ENCODE measurements at places on chromosomes 4 and X.

DNA sequence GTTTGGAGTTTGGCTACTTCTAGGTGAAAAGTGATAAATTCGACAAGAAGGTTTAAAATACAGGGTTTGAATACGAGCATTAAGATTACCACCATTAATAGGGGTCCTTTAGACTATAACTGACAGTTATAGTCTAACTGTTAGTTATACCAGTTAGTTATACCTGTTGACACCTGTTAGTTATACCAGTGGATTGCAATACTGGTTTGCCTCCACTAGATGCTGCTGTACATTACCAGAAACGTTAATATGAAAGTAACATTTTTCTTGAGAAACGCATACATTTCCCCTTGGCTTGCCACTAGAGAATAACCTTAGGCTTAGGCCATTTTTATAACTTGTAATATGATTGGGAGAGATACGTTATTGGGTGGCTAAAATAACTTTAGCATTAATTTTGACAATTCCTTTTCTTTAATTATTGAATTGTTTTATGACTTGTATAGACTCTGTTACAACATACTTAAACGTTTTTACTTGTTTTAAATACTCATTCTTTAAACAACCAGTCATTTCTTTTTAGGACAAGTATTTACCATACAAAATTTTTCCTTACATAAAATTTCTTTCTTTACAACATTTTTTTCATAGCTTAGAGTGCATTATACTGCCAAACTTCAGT, 911.2 kb downstream of the FSTL5 start:
- no peak for DNase-seq

GRCh38 chr4:10696253-10696652, 11.7 kb upstream of the CLNK start:
- no peak for DNase-seq

DNA sequence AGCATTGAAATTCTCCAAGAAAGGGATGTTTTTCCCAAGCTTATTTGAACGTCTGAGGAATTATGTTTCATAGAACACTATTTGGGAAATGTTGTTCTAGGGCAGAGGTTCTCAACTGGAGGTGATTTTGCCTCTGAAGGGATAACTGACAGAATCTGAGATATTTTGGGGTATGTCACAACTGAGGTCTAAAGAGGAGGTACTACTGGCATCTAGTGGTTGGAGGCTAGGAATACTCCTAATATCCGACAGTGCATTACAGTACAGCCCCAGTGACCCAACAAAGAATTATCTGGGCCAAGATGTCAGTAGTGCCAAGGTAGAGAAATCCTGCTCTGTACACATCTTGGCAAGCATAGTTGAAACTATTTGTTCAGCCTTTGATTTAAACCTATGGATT, 6.4 kb downstream of the HSPA4L start:
- no peak for DNase-seq

DNA sequence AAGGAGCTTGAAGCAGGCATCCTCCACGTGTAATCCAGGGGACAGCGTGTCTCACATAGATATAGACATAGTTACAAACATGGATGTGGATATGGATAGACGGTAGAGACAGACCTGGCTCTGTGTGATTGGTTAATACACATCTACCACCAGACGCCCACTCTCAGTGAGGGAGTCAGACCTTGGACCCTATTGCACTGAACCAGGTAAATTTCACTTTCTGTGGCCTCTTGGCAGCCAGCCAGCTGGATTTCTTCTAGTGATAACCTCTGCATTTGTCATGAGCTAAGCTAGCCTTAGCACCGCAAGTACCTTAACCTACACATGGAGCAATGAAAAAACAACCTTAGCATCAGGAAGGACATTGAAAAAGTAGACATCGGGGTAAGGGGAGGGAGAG, 79.2 kb upstream of the ACSL4 start:
- DNase-seq: no peak

GRCh38 chrX:72713130-72713529, 976 bp downstream of the PHKA1 start:
- DNase-seq: no peak

DNA sequence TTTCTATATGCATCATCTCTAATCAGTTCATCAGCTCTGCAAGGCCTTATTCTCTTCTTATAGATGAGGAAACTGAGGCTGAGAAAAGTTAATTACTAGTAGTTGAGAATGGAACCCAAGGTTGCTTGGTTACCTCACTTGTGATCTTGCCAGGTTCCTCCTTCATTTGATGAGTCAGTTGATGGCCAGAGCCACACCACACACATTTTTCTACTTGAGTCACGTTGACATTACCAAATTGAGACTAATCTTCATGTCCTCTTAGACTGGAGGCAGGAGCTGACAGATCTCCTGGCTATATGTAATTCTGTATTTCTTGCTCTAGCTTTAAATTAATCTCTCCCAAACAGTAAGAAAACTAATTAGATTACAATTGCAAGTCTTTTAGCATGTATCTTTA, 428.4 kb downstream of the AFF2 start:
- DNase-seq: no peak

DNA sequence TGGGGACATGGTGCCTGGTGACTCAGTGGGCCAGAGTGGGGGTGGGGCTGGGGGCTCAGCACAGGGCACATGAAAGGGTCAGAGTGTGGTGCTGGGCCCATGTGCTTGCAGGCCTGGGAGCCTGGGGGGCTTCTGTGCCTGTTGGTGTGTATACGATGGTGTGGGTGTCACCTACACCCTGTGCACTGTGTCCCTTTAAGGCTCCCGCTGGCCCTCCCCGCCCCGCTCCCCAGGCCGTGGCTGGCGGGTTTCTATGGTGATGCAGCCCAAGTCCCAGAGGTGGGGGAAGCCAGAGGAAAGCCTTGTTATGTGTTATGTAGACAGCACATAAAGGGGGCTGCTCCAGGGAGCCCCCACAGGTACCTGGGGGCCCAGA, 5.5 kb downstream of the L1CAM start:
- no peak for DNase-seq

- no peak for DNase-seq
These were observed 2.8 kb upstream of the CPLX1 start for GRCh38 chr4:828641-829271.

DNA sequence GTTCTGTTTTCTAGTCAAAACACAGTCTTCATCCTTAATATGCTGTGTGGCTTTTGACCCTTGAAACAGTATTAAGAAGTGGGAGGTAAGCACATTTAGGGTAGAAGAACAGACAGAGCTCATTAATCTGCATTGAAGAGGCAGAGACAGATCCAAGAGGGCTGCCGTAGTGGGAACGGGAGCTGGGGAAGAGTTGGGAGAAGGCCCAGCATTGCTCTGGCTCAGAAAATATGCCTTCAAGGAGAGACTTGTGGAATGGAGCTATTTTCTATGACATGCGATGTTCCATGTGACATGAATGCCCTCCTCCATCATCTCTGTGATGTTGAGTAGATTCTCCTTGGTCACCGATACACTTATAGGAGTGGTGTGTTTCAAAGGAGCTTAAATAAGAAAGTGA, 273.3 kb upstream of the BOD1L1 start:
- no peak for DNase-seq

DNA sequence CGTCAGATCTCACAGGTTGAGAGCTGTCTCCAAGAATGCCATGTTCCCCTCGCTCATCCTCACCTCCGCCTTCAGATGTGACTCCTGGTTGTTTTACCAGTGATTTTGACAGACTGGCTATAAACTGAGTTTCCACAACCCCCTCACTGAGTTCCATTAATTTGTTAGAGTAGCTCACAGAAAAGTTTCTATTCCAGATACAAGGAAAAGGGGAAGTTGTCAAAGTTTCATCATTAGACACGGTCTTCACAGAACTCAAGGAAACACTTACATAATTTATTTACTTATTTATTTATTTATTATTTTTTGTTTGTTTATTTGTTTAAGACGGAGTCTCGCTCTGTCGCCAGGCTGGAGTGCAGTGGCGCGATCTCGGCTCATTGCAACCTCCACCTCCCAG, 55.7 kb upstream of the IQSEC2 start:
- DNase-seq: no peak

- DNase-seq: no peak
These were observed 47.8 kb downstream of the NIPAL1 start for GRCh38 chr4:48064349-48064748.

DNA sequence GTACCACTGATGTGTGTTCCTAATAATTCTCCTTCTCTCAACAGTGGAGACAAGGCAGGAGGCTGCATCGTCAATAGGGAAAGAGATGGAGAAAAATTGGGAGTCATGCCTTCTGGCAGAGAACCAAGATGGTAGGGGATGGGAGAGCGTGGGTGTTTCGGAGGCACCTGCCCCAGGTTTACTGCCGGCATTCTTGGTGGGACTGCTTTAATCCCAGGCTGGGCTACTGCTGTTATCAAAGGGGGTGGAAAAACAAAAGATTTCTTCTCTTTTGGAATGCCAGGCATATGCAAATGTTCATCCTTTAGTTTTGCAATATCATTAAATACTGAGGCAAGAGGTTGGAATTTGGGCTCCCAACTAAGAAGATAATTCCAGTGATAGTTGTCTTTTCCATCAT, 257.0 kb downstream of the DCHS2 start:
- DNase-seq: no peak

GRCh38 chrX:136630881-136631280, 17.1 kb upstream of the CD40LG start:
- DNase-seq: no peak

DNA sequence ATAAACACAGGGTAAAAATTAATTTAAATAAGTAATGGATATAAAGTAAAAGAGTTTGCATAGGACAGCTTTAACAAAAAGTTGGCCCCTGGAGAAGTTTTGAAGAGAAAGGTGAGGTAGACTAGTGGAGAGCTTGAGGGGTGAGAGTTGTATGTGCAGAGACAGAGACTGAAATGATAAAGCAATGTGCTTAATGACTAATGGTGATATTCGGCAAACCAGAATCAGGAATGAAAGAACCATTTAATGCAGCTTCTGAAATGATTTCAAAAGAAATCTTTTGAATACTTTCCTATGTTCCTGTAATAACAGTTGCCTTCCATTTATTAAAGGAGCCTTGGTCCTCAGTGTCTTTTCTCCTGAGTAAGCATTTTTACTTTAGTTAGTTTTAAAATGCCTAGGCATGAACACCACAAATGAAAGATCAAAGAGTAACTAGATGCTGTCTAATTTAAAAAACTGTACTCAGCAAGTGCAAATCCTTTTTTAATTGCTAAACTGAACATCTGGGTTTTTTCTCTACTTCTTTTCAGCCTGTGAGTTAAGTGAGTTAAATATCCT, 28.5 kb downstream of the CAMK2D start:
- no peak for DNase-seq
